ENCODE measurements at places on chromosomes 12 and 14. TPM values are rescaled to one million over a fixed set of nuclear protein-coding genes. Genes with fewer than 3 reads are reported as not detected.

DNA sequence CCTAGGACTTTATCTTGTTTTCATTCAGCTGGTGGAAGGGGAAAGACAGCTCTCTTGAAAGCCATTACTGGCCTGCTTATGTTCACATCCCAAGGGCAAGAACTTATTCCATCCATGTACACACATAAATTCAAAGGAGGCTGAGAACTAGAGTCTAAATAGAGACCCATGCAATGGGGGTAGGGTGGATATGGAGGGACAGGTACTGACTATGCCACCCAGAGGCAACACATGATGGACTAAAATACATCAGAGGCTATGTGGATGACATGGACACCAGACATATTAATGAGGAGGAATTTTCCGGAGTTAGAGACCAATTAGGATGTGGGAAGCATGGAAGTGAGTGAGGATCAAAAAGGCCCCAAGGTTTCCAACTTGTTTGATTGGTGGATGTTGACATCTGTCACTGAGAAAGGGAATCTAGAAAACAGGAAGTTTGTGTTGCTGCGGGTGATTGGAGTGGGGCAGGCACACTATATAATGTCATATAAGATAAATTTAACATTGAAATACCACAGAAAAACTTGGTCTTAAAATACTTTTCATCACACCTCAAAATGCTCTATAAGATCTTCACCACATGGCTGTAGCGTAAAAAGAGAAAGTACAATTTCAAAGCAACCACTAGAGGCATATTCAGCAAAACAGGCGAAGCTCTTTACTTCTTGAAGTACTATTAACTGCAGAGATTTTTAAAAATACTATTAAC lies 130.4 kb downstream of the GRIP1 start:
- DNase-seq = no peak
- no peak overlapping the region for H3K27ac ChIP-seq
- H3K27me3 ChIP-seq = no peaks in the 10 kb centered on the region
- H3K36me3 ChIP-seq = no peaks in the 10 kb centered on the region
- no peaks in the 10 kb centered on the region for H3K4me1 ChIP-seq

DNA sequence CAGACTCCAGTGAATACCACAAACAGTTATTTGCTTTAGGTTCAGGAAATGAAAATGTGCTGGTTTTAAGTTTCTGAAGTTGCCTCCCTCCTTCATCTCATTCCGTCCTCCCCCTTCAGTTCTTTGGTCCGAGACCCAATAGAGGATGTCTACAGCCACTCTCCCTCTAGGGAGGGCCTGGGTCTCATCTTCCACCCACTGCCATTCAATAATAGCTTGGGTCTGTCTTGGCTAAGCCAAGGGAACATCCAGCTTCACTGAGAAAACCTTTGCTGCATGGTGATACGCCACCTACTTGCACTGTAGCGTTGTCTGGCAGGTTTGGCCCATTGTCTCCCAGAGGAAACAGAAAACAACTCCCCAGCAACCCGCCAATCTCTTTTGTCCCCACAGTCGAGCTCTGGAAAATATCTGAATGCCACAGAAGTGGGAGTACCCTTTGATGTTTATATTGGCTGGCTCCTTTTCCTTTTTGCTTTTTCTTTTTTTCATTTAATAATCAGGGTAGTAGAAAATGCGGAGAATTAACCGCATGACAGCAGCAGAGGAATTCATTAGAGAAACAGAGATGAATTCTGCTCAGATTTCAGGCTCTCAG lies 380.1 kb downstream of the RAD51B start:
- no peaks in the 10 kb centered on the region for H3K36me3 ChIP-seq
- H3K27me3 ChIP-seq = no peaks in the 10 kb centered on the region
- DNase-seq = no peak
- peak overlapping the region; percentile 17 for H3K4me3 ChIP-seq

DNA sequence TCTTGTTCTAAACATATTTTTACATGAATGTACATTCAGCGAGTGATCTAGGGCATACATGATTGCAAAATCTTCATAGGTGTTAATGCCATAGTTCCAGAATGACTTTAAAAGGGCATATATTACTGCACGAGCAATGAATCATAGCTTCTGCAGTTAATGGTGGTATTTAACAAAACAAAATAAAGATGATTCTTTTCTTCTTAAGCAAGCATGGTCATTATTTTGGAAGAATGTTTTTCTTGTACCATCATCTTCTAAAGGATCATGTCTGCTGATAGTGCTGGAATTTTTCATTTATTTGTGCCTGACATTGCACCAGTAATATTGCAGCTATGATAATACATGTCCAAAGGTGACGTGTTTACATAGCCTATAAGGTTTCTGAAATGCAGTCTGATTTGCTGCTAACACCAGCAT lies 388.6 kb downstream of the CCDC91 start:
- no peaks in the 10 kb centered on the region for H3K4me1 ChIP-seq
- H3K4me3 ChIP-seq = no peak overlapping the region
- no peaks in the 10 kb centered on the region for H3K36me3 ChIP-seq
- no peaks in the 10 kb centered on the region for H3K27me3 ChIP-seq

The AREL1 gene
- total RNA-seq = 17.0 TPM

GRCh38 chr12:88854260-88854659 lies 274.0 kb upstream of the KITLG start:
- no peaks in the 10 kb centered on the region for H3K4me1 ChIP-seq
- peak overlapping the region; percentile 32 for H3K27ac ChIP-seq
- H3K4me3 ChIP-seq = no peak overlapping the region
- no peak for DNase-seq

The KCNJ8 gene
- total RNA-seq = 34.1 TPM

DNA sequence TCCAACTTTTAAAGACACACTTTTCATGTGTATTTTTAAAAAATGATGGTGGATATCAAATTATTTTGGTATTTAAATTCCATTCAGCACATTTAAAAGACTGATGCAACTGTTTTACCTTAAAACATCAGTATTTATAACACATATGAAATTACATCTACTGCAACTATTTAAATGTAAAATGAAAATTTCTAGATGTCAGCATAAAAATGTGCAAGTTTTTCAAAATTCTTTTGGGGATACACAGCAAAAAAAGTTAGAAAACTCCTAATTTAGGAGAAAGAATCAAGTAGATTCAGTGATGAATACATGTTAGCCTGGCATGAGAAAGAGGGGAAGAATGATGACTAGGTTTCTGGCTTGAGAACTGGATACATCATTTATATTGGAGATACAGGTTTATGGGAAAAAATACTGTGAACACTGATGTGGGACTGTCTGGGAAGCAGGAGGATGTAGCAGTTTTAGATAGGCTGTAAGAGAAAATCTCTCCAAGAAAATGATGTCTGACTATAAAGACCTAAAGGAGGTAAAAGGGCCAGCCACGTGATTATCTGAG lies 9.2 kb downstream of the SOS2 start:
- no peak for DNase-seq
- H3K36me3 ChIP-seq = no peaks in the 10 kb centered on the region
- no peak overlapping the region for H3K27ac ChIP-seq

The PWP1 gene
- total RNA-seq = 78.9 TPM

The ACSM4 gene
- total RNA-seq = not detected

GRCh38 chr14:59254146-59254910 lies 65.9 kb downstream of the DAAM1 start:
- DNase-seq = peak; percentile 85
- H3K36me3 ChIP-seq = no peaks in the 10 kb centered on the region
- H3K27me3 ChIP-seq = no peaks in the 10 kb centered on the region
- peak overlapping the region; percentile 91 for H3K27ac ChIP-seq

DNA sequence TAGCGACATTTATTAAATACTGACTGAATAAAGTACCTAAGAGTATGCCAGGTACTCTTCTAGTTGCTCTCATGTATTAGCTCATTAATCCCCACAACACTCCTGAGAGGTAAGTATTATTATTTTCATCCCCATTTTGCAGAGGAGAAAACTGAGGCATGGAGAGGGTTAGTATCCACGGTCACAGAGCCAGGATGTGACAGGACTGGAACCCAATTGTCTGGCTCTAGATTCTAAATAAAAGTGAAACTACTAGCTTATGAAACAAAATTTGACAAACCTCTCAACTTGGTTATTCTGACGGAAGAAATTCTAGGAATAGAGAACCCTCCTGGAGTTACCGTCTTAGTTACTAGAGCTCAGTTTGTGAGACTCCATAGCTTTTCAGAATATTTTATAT lies 112.2 kb downstream of the CHST11 start:
- no peak overlapping the region for H3K27ac ChIP-seq
- H3K4me1 ChIP-seq = no peaks in the 10 kb centered on the region
- no peak overlapping the region for H3K4me3 ChIP-seq
- no peaks in the 10 kb centered on the region for H3K27me3 ChIP-seq
- no peaks in the 10 kb centered on the region for H3K36me3 ChIP-seq

The HOXC5 gene
- total RNA-seq = 0.98 TPM

The HOTAIR gene
- 0.73 TPM for total RNA-seq

- no peaks in the 10 kb centered on the region for H3K4me1 ChIP-seq
- no peaks in the 10 kb centered on the region for H3K27me3 ChIP-seq
- H3K4me3 ChIP-seq = no peak overlapping the region
- no peak overlapping the region for H3K27ac ChIP-seq
- H3K36me3 ChIP-seq = peaks cover 6% of the 10 kb centered on the region
Observed at GRCh38 chr14:31138301-31138700, 69.3 kb downstream of the HECTD1 start.

The AP5M1 gene
- 33.5 TPM for total RNA-seq

DNA sequence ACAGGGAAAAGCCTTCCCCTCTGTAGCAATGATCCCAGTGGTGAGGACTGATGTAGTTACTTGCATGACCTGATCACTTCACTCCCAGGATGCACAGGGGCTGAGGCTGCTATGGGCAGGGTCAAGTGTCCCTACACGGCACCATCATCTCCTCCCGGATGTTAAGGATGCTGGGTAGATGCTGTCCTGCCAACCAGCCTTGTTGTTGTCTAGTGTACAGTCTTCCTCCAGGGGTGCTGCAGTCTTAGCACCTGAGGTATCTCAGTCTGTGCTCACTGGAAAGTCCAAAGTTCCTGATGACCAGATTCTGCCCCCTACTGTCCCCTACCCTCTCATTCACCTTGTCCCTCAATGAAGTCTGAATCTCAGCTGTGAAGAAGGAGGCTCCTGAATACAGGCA lies 20.1 kb downstream of the CPM start:
- H3K4me3 ChIP-seq = no peak overlapping the region
- no peak overlapping the region for H3K27ac ChIP-seq
- H3K4me1 ChIP-seq = no peaks in the 10 kb centered on the region
- no peaks in the 10 kb centered on the region for H3K36me3 ChIP-seq
- no peak for DNase-seq

- peak overlapping the region; percentile 96 for H3K27ac ChIP-seq
- DNase-seq = no peak
- H3K4me3 ChIP-seq = peak overlapping the region; percentile 70
- no peaks in the 10 kb centered on the region for H3K36me3 ChIP-seq
- H3K27me3 ChIP-seq = no peaks in the 10 kb centered on the region
Observed at GRCh38 chr12:123532808-123533649, 490 bp downstream of the RILPL1 start.

GRCh38 chr14:50383618-50384225 lies 13.0 kb downstream of the CDKL1 start:
- H3K36me3 ChIP-seq = no peaks in the 10 kb centered on the region
- H3K27ac ChIP-seq = no peak overlapping the region
- DNase-seq = no peak
- no peaks in the 10 kb centered on the region for H3K4me1 ChIP-seq

- DNase-seq = no peak
- H3K27me3 ChIP-seq = no peaks in the 10 kb centered on the region
- no peak overlapping the region for H3K4me3 ChIP-seq
- no peaks in the 10 kb centered on the region for H3K36me3 ChIP-seq
- H3K4me1 ChIP-seq = no peaks in the 10 kb centered on the region
Observed at GRCh38 chr14:93708311-93708734, 80.0 kb downstream of the PRIMA1 start.

DNA sequence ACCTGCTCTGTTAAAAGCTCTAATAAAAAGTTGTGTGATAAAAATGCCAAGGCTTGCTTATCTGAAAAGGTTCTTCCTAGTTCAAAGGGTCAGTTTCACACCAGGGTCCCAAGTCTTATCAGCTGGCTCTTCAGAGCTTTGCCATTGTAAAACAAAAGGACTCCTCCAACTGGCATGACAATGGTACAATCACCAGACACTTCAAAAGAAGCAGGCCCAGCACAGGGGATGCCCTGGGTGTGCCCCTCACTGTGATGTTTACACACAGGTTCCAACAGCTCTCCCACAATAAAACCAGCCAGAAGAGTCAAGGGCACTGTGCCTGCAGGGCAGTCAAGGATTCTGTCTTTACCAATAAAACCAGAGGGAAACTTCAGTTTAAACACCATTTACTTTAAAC lies 78.7 kb downstream of the PRICKLE1 start:
- H3K4me1 ChIP-seq = no peaks in the 10 kb centered on the region
- no peaks in the 10 kb centered on the region for H3K36me3 ChIP-seq
- H3K4me3 ChIP-seq = no peak overlapping the region
- DNase-seq = no peak
- H3K27ac ChIP-seq = no peak overlapping the region

GRCh38 chr14:57029620-57030253 lies 219.5 kb upstream of the OTX2 start:
- H3K4me1 ChIP-seq = no peaks in the 10 kb centered on the region
- H3K4me3 ChIP-seq = no peak overlapping the region
- H3K27ac ChIP-seq = no peak overlapping the region
- no peaks in the 10 kb centered on the region for H3K36me3 ChIP-seq

DNA sequence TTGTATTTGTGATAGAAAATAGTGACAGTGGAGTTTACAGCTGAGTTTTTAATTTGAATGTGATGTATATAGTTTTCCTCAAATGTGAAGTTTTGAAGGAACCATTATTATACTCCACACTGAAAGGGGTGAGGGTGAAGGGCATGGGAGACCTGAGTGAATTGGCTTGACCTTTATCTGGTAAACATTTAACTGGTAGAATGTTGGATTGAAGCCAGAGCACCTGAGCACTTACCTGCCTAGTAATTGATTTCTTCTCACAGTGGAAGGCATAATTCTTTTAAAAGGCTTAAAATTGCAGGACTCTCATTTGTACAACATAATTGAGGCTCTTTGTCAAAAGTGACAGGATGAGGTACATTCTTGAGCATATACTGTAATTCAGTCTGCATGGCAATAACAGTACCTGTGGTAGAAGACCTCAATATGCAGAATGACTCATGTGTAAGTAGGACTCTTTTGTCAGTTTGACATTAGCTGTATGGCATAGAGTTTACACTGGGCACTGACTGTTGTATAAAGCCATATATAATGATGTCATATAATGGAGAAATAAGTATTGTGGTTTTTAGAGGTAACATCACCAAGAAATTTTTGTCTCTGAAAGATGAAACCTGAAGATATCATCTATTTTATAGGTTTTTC lies 309.6 kb downstream of the TMTC2 start:
- H3K4me3 ChIP-seq = no peak overlapping the region
- DNase-seq = no peak
- H3K27me3 ChIP-seq = no peaks in the 10 kb centered on the region
- H3K36me3 ChIP-seq = no peaks in the 10 kb centered on the region

GRCh38 chr14:102487204-102487577 lies 22.4 kb downstream of the ANKRD9 start:
- peaks cover 3% of the 10 kb centered on the region for H3K4me1 ChIP-seq
- no peak for DNase-seq
- peak overlapping the region; percentile 30 for H3K27ac ChIP-seq
- H3K4me3 ChIP-seq = no peak overlapping the region
- no peaks in the 10 kb centered on the region for H3K27me3 ChIP-seq

Measured in breast epithelium (tissue), 4 donors.